ENCODE measurements at places on chromosomes 16 and 17. TPM values are rescaled to one million over a fixed set of nuclear protein-coding genes. Genes with fewer than 3 reads are reported as not detected.

DNA sequence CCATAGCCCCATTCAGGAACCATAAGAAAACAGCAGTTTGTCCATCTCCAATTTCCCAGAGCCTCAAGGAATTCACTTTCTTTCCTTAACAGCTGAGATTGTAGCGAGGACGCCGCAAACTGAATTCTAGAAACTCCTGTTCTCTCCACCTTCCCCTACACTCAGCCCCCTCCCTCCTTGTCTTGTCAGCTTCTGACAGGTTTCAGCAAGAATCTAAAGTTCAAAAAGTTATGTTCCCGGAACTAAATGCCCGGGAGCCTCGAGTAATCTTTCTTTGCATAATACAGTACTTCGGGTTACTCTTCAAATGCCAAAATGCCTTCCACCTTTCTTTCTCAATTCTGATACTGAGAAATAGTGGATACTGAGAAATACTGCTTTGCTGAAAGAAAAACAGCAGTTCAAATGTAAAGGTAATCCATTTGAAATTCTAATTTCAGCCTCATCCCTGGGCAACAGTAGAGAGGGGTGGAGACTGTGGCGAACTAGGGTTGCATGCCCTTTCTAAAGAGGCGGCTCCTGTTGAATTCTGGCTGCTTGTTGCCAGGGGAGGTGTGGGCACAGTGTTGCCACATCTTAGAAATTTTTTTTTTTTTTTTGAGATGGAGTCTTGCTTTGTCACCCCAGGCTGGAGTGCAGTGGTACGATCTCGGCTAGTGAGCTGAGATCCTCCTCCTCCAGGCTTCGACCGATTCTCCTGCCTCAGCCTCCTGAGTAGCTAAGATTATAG lies 63.5 kb upstream of the USP7 start:
- no peaks in the 10 kb centered on the region for H3K4me1 ChIP-seq
- H3K27ac ChIP-seq: no peak overlapping the region
- DNase-seq: no peak
- no peaks in the 10 kb centered on the region for H3K36me3 ChIP-seq

- H3K27ac ChIP-seq: no peak overlapping the region
- no peak overlapping the region for H3K4me3 ChIP-seq
- H3K36me3 ChIP-seq: peaks cover 13% of the 10 kb centered on the region
- H3K4me1 ChIP-seq: peaks cover 57% of the 10 kb centered on the region
- DNase-seq: peak; percentile 66
Measured at GRCh38 chr16:31427441-31428278, 500 bp downstream of the COX6A2 start.

GRCh38 chr16:2022723-2023091 lies 3.1 kb downstream of the NPW start:
- no peak overlapping the region for H3K27ac ChIP-seq
- no peaks in the 10 kb centered on the region for H3K36me3 ChIP-seq
- DNase-seq: peak; percentile 49
- peaks cover 17% of the 10 kb centered on the region for H3K4me1 ChIP-seq
- H3K4me3 ChIP-seq: peak overlapping the region; percentile 54
- peaks cover 42% of the 10 kb centered on the region for H3K27me3 ChIP-seq

DNA sequence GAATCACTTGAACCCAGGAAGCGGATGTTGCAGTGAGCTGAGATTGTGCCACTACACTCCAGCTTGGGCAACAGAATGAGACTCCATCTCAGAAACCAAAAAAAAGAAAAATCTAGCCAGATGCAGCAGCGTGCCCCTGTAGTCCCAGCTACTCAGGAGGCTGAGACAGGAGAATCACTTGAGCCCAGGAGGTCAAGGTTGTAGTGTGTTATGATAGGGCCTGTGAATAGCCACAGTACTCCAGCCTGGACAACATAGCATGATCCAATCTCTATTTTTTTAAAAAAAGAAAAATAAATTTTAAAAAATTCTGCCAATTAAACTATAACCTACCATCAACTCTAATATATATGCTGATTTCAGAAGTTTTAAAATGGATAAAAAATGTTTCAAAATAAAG lies 15.8 kb downstream of the PHLPP2 start:
- H3K4me1 ChIP-seq: peaks cover 13% of the 10 kb centered on the region
- H3K36me3 ChIP-seq: peaks cover 2% of the 10 kb centered on the region

DNA sequence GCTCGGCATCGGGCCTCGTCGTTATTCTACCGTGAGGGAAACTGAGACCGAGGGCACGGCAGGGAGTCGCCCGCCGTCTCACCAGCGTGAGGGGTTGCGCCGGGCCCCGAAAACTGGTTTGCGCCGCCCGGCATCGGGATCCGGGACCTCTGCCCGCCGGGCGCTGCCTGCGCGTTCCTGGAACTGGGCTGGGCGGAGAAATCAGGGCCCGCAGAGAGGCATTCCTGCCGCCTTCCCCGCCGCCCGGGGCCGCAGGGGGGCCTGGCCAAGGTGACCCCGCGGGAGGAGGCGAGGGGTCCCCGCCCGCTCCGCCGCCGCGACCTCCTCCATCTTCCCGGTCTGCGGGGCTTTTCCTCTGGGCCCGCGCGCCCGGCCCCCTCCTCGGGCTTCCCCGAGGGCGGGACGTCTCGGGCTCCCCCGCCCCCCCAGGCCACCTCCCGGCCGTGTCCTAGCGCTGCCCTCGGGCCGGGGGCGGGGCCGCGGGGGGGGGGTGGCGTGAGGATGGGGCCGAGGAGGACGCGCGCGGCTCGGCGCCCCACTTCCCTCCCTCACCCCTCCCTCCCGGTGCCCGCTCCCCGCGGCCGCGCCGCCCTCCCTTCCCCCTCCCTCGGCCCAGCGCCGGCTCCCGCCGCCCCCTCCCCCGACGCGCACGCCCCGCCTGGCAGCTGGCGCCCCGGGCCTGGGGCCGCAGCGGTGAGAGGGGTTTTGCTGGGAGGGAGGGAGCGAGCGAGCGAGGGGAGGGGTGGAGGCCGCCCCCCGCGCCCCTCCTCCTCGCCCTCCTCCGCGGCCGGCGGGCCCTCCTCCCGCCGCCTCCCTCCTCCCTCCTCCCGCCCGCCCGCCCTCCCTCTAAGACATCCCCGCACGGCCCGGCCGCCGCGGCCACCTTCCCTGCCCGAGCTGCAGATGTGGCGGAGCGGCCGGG lies at the start of gene GLIS2:
GLIS2 (plus strand) TSS at position 882 of the 922 bp plus-strand sequence. CDS start 16,214 bp downstream, outside the sequence.
- peaks cover 18% of the 10 kb centered on the region for H3K27me3 ChIP-seq
- H3K27ac ChIP-seq: no peak within 1 kb of the TSS
- H3K4me3 ChIP-seq: peak within 1 kb of the TSS; percentile 55
- H3K4me1 ChIP-seq: peaks cover 26% of the 10 kb centered on the region
- no peak for DNase-seq
- H3K36me3 ChIP-seq: no peaks in the 10 kb centered on the region

DNA sequence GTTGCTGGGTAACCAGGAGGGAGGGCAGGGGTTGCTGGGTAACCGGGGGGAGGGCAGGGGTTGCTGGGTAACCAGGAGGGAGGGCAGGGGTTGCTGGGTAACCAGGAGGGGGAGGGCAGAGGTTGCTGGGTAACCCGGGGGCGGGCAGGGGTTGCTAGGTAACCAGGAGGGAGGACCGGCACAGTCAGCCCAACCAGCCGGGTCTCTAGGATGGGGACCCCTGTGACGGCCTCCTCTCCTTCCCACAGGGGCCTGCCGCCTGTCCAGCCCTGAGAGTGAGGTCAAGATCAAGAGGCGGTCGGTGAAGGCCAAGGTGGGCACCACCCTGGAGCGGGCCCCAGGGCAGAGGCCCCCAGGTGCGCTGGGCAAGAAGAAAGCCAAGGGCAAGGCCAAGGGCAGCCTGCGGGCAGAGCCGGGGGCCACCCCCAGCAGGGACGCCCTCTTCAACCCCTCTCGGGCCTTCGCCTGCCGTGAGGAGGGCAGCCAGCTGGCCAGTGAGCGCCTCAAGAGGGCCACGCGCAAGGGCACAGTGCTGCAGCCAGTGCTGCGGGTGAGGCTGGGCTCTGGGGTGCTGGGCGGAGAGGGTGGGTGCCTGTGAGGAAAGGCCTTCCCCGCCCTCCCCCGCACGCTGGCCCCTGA lies 54.6 kb downstream of the ACTG1 start:
- no peaks in the 10 kb centered on the region for H3K36me3 ChIP-seq
- H3K4me3 ChIP-seq: no peak overlapping the region
- peaks cover 11% of the 10 kb centered on the region for H3K4me1 ChIP-seq
- no peaks in the 10 kb centered on the region for H3K27me3 ChIP-seq
- H3K27ac ChIP-seq: no peak overlapping the region
- no peak for DNase-seq

DNA sequence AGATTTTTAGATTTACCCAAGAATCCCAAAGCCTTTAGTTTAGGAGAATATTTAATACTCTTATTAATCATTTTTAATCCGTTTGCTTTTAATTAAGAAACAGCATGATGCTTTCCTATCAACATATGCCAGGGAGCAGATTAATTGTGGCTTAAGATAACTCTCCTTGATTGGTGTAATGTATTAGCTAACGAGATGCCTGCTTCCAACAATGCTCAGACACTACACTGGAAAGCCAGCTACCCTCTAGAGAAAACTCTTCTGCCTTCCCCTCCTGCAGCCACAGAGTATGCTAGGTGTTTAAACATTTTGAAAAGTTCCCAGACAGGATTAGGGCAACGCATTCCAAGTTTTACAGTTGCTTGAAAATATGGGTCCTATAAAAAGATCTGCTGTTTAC lies 142.2 kb downstream of the AATF start:
- no peaks in the 10 kb centered on the region for H3K27me3 ChIP-seq
- peaks cover 18% of the 10 kb centered on the region for H3K36me3 ChIP-seq
- no peak overlapping the region for H3K4me3 ChIP-seq
- H3K4me1 ChIP-seq: peaks cover 64% of the 10 kb centered on the region
- H3K27ac ChIP-seq: peak overlapping the region; percentile 91

Gene KDM6B
- 15.5 TPM for total RNA-seq

GRCh38 chr16:77820340-77820739 lies 32.0 kb downstream of the VAT1L start:
- H3K4me3 ChIP-seq: no peak overlapping the region
- no peaks in the 10 kb centered on the region for H3K4me1 ChIP-seq
- DNase-seq: no peak
- H3K27ac ChIP-seq: no peak overlapping the region
- peaks cover 7% of the 10 kb centered on the region for H3K27me3 ChIP-seq

DNA sequence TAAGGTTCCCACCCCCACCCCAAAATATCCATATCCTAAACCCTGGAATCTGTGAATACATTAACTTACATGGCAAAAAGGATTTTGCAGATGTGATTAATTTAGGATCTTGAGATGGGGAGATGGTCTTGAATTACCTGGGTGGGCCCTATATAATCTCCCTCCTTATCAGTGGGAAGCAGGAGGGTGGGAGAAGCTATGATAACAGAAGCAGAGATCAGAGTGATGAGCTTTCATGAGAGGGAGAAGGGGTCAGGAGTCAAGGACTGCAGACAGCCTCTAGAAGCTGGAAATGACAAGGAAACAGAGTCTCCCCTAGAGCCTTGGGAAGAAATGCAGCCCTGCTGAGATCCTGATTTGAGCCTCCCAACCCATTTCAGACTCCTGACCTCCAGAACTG lies 34.8 kb downstream of the PRSS54 start:
- H3K4me3 ChIP-seq: no peak overlapping the region
- no peak for DNase-seq
- no peak overlapping the region for H3K27ac ChIP-seq
- peaks cover under 1% of the 10 kb centered on the region for H3K4me1 ChIP-seq
- H3K36me3 ChIP-seq: no peaks in the 10 kb centered on the region

Gene RAI1
- 17.4 TPM for total RNA-seq

Gene G6PC1
- not detected for total RNA-seq

Gene TP53TG3B
- not detected for total RNA-seq

DNA sequence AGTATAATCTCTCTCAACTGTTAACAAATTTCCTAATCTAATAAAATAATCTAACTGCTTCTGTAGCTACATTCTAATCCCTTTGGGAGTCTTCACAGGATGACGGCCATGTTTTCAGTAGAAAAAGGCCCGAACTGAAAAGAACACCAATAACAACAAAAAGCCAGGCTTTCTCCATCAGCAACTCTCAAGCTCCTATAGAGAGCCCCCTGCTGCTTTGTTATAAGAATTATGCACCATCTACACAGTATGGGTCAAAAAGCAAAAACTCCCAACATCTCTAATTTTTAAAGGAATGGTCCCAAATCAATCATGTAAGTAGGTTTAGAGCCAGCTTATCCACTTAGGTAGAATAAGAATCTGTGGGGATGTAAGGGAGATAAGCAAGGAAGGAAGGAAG lies 163.6 kb upstream of the C17orf78 start:
- no peak overlapping the region for H3K27ac ChIP-seq
- no peaks in the 10 kb centered on the region for H3K27me3 ChIP-seq
- H3K4me3 ChIP-seq: no peak overlapping the region
- peaks cover 6% of the 10 kb centered on the region for H3K36me3 ChIP-seq
- peaks cover 2% of the 10 kb centered on the region for H3K4me1 ChIP-seq

DNA sequence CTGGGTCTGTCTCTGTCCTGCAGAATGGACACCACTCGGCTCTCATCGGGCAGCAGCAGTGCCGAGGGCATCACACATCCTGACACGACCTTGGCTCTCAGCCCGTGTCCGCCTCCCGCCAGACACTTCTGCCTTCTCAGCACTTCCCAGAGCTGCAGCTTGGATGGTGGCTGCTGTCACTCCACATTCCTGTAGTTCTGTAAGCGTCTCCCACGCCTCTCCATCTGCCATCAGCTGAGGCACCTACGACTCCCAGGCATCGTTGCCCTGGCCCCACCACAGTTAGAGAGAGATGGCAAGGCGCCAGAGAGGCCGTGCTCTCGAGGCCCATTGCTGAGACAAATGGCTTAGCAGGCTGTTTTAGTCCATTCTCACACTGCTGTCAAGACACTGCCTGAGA lies 195.9 kb upstream of the CHMP6 start:
- H3K27ac ChIP-seq: peak overlapping the region; percentile 10
- H3K36me3 ChIP-seq: peaks cover 44% of the 10 kb centered on the region

- peak overlapping the region; percentile 93 for H3K27ac ChIP-seq
- H3K4me3 ChIP-seq: peak overlapping the region; percentile 25
- no peaks in the 10 kb centered on the region for H3K27me3 ChIP-seq
- DNase-seq: peak; percentile 88
- H3K4me1 ChIP-seq: peaks cover 90% of the 10 kb centered on the region
Measured at GRCh38 chr16:11094075-11094856, 149.9 kb downstream of the CLEC16A start.

Gene CD300H
- total RNA-seq: not detected

DNA sequence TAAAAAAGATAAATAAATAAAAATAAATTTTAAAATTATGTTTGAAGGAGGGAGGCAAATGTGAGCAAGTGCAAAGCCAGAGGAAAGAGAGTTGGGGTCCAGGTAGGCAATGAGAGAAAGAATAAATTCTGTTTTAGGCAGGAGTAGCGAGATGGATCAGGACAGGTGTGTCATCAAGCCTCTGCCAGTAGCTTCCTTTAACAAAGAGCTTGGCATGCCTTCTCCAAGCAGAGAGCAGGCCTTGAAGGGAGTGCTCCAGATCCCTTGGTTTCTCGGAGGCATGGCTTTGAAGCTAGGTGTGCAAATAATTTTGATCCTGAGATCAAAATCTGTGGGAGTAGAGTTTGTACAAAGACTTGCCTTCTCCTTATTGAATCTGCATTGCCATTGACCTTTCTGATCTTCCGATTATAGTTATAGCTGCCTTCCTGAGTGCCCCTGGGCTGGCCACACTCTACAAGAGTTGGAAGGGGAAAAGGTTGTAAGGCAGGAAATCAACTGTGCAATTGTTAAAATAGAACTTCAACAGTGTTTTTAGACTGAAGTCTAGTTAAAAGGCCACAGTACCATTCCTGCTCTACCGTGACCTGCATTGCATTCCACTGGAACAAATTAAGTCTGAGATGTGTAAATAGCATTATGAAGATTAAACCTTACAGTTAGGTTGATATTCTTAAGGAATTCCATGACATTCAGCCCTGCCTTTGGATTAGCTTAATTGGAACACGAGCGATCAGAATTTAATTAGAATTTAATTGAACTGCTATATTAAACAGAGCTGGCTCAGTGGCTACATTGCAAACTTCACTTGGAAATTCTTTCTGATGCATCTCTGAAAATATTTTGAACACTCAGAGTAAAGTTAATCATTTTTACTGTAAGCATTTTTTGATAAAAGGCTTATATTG lies 33.7 kb downstream of the IQCK start:
- H3K4me1 ChIP-seq: no peaks in the 10 kb centered on the region
- H3K27ac ChIP-seq: no peak overlapping the region
- DNase-seq: no peak
- H3K4me3 ChIP-seq: no peak overlapping the region
- H3K27me3 ChIP-seq: no peaks in the 10 kb centered on the region
- H3K36me3 ChIP-seq: no peaks in the 10 kb centered on the region
